ENCODE measurements at places on chromosomes 11 and 22.
A peak's percentile ranks its signal among the peaks of the same experiment; 100 is the strongest.

DNA sequence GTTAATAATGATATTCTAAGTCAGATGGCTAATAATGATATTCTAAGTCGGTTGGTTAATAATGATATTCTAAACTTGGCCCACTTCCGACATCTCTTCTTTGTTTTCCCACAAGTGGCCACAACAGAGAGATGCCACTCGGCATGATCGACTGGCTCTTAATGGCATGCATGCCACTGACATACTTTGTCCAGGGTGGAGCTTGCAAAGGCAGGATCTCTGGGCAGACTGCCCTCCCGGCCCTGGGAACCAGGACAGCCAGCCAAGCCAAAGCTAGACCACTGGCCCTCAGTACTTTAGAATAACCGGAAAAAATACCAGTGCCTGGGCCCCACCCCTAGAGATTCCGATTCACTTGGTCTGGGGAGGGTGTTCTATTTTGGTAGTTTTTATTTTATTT lies 78.1 kb downstream of the KIAA1671 start:
- DNase-seq = no peak

DNA sequence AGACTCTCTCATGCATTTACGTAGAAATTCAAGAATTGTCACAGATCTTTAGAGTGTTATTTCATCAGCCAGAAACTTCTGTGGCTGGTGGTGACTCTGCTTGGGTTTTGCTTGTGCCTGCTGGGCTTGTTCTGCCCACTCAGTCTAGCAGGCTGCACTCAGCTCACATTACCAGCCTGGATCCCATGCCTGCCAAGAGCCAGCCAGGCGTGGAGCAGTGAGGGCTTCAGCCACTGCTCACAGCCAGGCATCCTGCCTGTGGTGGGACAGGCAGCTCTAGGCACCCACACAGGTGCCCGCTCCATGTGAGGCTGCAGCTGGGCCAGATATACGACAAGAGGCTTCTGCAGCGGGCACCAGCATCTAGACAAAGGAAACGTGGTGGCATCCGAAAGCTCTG lies 1213.3 kb upstream of the RAG2 start:
- no peak for DNase-seq

DNA sequence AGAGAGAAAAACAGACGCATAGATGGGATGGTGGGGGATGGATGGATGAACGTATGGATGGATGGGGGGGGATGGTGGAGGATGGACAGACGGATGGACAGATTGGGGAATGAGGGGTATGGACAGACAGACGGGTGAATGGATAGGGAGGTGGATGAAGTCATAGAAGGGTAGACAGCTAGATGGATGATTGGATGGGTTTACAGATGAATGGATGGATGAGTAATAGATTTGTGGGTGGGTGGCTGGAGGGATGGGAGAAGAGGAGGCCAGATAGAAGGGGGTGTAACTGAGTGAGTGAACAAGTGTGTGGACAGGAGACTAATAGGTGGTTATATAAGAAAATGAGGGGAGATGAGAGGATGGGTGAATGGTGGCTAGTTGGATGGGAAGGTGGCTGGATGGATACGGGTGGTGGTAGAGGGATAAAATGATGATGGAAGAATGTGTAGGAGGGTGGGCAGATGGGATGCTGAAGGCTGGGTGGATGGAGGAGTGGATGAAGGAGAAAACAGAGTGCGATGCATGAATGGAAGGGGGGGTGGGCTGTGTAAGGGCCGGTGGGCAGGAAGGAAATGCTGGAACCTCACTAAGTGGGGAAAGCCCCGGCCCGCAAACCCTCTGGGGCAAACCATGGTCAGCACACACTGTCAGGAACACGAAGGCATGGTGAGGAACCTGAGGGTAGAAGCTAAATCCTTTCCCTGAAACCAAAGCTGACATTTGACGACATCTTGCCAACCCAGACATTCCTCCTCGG lies 21.6 kb downstream of the ARVCF start:
- no peak for DNase-seq

DNA sequence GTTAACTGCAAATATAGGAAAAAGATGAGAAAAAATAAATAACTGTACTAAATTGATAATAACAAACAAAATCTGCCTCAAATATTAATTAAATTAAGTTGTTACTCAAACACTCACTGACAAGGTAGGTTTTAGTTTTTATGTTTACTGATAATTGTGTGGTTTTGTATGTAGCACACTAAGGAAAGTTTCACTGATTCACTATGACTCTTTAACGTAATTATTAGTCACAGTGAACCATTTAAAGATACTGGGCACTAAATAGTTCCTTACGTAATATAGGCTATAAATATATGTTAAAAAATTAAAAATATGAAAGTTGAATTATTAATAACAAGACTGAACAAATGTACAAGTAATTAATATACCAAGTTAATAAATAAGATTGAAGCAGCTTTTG lies 2330.0 kb upstream of the RAG2 start:
- no peak for DNase-seq

DNA sequence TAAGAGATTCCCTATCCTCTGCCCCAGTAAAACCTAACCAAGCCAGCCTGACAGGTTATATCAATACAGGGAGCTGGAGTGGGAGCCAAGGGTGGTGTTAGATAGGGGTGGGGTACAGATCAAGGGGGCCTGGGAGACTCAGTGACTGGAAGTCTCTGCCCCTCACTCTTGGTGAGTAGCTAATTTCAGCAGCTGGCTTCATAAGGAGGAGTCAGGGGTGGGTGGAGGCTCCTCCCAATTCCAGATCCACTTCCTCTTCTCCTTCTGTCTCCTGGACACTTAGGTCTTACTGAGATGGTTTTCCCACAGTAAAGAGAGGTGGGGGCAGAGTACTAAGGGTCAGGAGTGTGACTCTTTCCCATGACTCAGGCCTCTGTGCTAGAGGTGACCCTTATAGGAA lies 1.1 kb upstream of the VSIG2 start:
- peak; percentile 9 for DNase-seq

DNA sequence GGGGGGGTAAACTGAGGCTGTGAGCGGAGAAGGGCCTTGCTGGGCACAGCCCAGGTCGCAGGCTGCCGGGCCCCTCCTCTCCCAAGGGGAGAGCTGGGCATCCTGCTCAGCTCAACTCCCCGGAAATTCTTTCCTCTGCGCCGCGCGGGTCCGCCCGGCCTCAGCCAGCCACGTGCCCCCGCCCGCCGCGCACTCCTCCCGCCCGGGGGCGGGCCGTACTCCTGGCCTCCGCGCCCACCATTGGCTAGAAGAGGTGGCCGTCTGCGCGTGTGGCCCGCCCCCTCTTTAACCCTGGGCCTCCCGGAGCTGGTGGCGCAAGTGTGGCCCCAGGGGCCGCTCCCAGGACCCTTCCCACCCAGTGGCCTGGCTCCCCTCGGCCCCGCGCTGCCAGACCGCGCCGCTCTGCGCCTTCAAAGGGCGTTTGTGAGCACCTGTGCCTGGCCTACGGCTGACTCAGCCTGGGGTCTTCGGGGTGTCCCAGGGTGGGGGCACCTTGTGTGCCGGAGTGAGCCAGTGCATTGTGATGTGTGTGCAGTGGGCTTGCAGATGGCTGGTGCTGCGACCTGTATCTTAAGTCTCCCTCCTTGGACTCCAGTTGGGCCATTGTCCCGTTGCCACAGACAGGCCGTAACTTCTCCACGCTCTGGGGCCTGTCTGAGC lies 2.0 kb downstream of the MRGPRF start:
- DNase-seq = no peak

GRCh38 chr22:28628766-28629165 lies 50.9 kb downstream of the TTC28 start:
- no peak for DNase-seq

DNA sequence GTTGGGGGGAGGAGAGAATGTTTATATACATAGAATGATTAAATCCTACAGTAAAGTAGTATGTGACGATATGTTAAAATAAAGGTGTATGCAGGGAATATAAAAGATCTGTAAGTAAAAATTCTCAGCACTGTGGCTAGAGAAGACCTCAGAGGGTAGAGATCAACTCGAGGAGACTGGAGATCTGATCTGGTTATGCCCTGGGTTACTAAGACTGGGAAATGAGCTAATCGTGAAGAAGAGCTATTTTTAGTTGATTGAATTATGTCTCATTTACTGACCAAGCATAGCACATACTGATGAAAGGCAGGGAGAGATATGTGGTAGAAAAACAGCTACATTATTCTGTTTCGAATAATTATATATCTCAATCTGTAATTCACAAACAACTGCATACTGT lies 42.8 kb upstream of the ALKBH3 start:
- no peak for DNase-seq

GRCh38 chr22:35674335-35674734 lies 26.1 kb downstream of the APOL6 start:
- no peak for DNase-seq

DNA sequence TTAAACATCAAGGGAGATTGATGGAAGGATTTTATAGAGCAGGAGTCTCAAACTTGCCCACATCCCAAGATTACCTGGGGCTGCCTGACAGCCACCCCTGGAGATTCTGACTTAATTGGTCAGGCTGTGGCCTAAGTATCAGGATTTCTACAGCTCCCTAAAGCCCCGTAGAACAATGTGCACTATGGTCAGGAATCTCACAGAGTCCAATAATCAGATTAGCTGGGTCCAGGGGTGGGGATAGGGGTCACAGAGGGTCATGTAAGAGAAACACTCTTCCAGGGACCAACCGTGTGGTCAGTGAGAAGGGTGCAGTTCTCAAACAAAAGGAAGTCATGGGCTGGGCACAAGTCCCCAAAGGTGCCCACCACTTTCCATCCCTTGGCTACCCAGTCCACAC lies 20.5 kb upstream of the FBLN1 start:
- DNase-seq = no peak

DNA sequence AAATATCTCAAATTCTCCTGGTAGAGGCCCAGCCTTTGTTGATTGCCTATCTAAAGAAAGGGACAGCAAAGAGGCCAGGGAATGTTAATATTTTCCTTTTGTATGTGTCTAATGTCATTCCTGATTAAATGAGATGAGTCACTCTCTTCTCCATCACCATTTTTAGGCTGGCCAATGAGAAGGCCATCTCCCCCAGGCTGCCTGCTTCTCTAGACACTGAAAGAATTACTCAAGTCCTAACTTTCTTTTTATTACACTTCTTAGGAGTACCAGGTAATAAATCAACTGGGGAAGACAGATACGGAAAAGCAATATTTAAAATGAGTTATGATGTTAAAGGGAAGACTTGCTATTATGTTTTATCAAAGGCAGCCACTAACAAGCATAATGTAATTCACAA lies 259.2 kb upstream of the SORL1-AS1 start:
- no peak for DNase-seq

DNA sequence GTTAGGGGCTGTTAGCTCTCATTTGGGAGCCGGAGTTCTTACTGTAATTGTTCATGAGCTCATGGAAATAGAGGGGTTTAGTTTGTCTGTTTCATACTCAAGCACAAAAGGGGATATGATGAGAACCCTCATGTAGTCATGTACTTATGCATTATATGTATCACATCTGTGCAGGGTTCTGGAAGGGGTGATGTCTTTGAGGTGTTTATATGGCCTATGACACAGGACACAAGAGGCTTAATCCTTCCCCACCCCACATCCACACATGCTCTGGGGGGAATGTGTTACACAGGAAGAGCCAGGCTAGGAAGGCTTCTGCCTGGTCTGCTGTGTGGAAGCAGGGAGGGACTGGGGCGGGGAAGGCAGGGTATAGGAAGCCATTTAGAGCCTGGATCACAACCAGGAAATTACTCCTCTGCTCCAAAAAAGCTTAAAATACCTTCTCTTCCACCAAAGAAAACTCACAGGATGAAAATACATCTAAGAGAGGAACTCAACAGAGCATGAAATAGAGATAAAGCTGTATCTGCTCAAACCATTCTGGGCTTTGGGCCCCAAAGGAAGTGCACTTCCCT lies 316.1 kb downstream of the TMEM135 start:
- DNase-seq = no peak

- no peak for DNase-seq
Measured at GRCh38 chr11:76786441-76787014, 3.4 kb downstream of the TSKU start.

- no peak for DNase-seq
Measured at GRCh38 chr22:39498368-39498767, 3.7 kb upstream of the MIEF1 start.

DNA sequence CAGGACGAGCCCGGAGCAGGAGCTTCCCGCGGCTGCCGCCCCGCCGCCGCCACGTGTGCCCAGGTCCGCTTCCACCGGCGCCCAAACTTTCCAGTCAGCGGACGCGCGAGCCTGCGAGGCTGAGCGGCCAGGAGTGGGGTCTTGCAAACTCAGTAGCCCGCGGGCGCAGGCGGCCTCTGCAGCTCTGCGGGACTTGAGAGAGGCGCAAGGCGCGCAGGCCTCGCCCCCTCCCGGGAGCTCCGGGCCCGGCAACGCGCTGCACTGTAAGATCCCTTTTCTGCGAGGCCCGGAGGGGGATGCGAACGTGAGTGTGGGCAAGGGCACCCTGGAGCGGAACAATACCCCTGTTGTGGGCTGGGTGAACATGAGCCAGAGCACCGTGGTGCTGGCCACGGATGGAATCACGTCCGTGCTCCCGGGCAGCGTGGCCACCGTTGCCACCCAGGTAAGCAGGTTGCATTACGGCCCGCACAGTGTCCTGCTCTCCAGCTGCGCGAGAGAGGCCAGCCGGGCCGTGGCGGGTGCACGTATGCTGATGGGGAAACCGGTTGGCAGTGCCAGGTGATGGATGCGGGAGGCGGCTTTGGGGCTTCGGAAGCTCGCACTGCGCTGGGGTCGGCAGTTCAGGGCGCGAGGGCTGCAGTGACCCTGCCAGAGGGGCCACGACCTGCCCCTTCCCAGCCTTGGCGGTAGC lies 2.0 kb downstream of the SLC6A5 start:
- no peak for DNase-seq

GRCh38 chr22:42977569-42977968 lies 37.4 kb downstream of the PACSIN2 start:
- DNase-seq = peak; percentile 77

GRCh38 chr11:14567064-14567651 lies 47.0 kb upstream of the PSMA1 start:
- peak; percentile 23 for DNase-seq

- no peak for DNase-seq
Measured at GRCh38 chr22:47586038-47586437, 823.6 kb downstream of the TBC1D22A start.

DNA sequence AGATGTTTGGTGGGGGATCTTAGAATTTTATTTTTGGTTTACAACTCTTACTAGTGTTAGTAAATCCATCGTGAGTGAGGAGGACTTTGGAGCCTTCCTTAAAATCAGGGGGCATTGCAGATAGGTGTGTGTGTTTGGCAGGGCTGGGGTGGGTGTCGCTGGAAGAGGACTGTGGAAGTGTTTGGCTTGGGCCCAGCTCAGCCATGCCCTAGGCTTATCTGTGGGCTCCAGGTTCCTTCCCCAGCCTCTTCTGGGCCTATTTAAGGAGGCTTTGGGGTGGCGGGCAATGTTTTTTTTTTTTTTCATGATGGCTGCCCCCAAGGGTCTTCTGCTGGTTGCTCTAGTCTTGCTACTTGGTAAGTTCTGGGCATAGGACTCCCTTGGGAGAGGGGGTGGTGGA lies 22.1 kb downstream of the MTFP1 start:
- no peak for DNase-seq

DNA sequence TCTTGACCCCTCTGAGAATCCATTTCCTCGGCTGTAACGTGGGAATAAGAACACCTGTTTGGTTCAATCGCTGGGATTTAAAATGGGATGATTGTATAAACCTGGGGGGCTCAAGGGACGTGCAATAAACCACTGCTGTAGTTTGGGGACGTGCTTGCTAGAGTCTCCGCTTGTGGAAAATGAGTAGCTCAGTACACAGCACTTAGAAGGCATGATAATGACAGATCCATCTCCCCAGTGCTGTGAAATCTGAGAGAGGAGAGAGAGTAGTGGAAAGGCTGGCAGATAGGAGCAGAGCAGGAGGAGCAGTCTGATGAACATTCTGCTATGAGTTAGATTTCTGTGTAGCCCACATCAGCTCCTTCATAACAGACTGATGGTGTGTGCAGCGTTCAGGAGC lies 256.5 kb downstream of the MN1 start:
- no peak for DNase-seq
